Islet precursor cell (in vitro differentiated cells): ENCODE measurements at places on chromosomes 5 and 9.

DNA sequence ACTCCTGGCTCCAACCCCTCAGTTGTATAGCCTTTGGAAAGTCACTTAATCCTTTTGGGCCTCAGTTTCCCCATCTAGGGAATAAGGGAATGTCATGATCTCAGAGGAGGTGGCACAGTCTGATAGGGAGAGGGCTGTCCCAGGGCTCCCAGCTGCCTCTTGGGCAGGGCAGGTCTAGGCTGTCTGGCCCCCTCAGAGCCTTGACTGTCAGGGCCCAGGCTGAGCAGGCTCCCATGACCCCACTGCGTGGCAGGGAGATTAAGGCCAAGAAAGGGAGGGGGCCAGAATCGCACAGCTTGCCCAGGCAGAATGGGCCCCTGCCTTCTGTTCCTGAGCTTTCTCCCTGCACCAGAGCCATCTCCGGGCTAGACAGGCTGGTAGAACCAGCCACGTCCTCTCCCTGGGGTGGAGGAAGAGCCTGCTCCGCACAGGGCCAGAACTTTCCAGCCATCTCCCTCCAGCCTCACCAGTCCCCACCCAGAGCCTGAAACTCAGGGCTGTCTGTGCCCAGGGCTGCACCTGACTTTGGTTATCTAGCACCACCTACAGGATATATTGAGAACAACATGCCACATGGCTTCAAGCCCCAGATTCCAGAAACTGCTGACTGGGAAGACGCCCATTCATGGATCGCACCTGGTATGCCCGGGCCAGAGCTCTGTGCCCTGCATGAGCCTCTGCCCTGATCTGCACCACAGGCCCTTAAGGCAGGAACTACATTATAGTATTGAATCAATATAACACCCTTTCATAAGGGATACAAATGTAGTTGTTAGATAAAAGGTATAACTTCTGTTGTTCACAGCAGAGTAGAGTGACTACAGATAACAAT is 32.1 kb downstream of the NAIF1 start:
- DNase-seq = peak; percentile 93

DNA sequence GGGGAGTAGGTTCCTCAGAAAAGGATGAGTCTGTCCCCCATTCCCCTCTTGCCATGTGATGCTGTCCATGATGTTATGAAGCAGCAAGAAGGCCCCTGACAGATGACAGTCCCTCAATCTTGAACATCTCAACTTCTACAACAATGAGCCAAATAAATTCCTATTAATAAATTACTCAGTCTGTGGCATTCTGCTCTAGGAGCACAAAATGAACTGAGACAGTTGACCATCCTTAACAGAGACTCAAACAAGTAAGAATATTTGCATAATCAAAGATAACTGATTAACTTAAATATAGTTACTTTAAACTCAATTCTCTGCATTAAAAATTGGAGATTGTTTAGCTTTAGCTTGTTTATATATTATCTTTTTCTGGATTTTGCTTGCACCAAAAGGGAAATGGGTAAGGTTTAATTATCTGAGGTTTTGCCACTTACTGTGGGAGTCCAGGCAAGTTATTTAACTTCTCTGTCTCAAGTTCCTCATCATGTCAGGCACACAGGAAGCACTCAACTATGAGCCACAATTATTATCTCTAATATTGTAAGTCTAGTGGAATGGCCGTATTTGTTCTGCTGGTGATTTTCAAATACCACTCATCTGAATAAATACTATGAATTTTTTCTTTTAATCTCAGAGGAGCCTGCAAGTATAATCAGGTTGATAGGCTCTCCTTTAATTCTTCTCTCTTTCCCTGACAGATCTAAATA is 162.9 kb downstream of the TSSK1B start:
- no peak for DNase-seq

DNA sequence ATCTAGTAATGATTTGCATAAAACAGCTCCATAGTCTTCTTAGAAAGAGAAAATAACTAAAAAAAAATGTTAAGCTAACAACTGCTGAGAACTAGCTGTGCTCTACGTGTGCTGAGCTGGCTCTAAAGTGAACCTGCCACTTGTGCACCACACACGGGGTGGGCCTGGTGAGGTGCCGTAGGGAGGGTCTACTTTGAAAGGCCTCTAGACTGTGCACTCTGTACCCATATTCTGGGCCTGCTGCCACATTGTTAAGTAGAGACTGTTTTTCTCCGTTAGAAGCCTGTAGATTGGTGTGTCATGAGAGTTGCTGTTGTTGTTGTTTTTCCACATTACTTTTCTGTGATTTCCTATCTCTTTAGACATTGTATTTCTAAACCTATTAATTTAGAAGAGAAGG is 93.9 kb downstream of the CD180 start:
- no peak for DNase-seq

DNA sequence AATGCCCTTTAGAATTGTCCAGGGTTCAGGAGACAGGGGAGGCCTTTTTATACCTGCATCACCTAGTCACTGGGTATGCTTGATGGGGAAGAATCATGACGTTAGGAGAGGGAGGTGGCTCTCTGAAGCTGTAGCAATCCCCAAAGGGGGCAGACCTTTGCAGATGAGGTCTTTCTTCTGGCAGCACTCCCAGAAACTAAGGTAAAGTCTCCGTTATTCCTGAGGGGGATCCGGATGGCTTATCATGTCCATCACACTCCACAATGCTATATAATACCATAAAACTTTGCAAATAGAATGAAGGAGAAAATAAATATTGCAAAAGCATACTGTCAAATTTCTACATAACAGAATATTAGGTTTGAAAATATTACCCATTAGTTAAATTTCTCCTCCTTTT is 21.5 kb upstream of the CAST start:
- no peak for DNase-seq

DNA sequence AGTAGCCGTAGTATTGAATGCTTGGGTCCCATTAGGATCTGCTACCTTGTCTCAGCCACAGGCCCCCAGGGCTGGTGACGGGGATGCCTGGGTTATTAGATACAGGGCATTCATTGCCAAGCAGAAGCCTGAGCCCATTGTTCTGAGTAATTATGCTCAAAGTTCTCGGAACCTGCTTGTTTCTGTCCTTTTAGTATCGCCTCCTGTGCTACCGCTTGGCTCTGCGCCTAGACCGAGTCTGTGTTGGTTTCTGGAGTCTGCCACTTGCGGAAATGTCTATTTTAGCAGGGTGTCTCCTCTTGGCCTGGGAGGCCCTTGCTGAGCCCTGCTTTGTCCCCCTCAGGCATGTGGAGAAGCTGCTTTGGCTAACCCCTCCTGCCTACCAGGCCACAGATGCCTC is 506.1 kb downstream of the BNC2 start:
- peak; percentile 89 for DNase-seq

- DNase-seq = no peak
Observed at GRCh38 chr5:157865781-157866180, 6.8 kb upstream of the CLINT1 start.

DNA sequence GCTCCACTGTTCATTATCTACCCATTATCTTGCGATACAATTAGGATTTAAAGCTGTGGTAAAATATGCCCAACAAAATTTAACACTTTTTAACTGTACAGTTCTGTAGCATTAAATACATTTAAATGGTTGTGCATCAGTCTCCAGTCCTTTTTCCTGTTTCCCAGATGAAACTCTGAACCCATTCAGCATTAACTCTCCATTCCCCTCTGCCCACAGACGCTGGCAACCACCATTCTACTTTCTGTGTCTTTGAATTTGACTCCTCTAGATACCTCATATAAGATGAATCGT is 2.9 kb upstream of the TRIM7 start:
- DNase-seq = no peak

DNA sequence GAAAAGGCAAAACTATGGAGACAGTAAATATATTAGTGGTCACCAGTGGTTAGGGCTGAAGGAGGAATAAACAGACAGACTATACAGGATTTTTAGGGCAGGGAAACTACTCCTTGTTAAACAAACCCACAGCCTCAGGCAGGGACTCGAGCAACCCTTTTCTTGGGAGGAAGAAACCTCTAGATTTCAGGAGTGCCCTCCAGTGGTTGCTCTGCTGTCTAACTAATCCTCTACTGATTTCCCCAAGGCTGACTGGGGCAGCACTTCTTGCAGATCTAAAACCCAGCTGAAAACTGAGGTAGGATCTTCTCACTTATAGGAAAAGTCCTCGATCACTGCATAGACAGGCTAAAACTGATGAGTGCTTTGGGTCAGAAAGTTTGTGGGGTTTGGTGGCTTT is 176.8 kb downstream of the ISOC1 start:
- peak; percentile 77 for DNase-seq

DNA sequence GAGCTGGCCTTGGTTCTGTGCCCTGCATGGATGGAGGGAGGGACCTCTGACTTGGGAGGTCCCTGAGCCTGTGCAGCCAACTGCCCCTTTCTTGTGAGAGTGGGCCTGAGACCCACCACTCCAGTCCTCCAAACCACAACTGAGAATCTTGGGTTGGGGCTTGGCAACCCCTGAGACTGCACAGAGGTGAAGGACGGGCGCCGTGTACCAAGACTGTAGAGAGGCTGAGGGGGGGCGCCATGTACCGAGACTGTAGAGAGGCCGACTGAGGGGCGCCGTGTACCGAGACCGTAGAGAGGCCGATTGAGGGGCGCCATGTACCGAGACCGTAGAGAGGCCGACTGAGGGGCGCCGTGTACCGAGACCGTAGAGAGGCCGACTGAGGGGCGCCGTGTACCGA is 59.3 kb upstream of the CACNA1B start:
- no peak for DNase-seq

DNA sequence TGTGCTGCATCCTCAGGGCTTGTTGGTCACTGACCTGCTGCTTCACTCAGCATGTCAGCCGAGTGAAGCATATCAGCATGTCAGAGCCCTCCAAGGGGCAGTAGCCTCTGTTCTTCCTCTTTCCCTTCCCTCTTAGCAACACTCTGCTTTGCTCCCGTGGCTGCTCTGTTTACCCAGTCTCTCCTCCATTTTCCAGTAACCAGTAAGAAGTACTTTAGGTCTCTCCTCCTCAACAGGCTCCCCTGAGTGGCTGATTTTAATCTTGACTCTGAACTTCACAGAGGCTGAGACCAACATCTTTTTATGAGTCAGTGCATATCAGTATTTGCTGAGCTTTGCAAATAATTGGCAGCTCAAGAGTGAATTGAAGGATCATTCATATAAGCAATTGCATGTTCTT is 18.6 kb upstream of the ADRB2 start:
- no peak for DNase-seq

DNA sequence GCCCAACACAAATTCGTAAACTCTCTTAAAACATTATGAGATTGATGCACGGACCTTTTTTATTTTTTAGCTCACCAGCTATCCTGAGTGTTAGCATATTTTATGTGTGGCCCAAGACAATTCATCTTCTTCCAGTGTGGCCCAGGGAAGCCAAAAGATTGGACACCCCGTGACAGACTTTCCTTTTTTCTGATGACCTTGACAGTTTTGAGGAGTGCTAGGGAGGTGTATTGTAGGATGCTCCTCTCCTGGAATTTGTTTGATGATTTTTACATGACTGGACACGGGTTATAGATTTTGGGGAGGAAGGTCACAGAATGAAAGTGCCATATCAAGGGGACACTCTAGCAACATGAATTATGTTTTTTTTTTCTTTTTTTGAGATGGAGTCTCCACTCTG is 69.3 kb upstream of the FANCC start:
- no peak for DNase-seq

GRCh38 chr5:178338750-178339144 is 106.1 kb upstream of the PHYKPL start:
- DNase-seq = no peak
